ENCODE measurements at places on chromosomes 12 and 14.

DNA sequence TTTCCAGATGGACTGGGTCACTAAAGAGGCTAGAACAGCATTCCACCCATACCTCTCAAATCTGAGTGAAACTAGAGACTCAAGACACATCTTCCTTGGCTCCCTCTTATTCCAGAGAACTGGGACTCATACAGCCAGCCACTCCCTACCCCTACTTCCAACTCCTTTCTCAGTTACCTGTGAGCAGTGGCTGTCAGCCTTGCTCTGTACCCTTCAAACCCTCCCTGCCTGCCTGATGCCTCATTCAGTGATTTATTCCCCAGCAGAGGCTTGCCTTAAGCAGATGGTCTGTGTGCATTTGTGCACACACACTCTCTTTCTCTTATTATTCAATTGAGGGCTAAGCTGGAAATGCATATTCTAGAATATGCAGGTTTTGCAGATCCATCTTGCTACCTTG is 14.6 kb downstream of the GPR84 start:
- no peak for DNase-seq

GRCh38 chr12:2696136-2696535 is 98.6 kb upstream of the FKBP4 start:
- DNase-seq = no peak

DNA sequence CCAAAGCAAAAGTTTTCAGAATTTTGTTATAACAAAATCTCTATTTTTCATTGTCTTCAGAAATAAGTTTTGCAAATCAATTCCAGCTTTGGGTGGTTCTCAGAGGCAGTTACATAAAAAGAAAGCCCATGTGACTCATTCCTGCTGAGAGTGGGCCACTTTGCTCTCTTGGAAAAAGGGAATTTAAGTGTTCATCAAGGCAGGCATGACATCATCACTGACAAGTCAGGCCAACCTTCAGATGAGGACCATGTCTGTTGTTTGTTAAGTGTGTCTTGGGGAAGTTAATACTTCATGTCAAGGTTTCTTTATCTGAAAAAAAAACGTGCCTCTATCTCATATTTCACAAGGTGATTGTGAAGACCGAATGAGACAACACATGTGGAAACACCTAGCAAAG is 519.8 kb upstream of the TMPO start:
- DNase-seq = no peak

DNA sequence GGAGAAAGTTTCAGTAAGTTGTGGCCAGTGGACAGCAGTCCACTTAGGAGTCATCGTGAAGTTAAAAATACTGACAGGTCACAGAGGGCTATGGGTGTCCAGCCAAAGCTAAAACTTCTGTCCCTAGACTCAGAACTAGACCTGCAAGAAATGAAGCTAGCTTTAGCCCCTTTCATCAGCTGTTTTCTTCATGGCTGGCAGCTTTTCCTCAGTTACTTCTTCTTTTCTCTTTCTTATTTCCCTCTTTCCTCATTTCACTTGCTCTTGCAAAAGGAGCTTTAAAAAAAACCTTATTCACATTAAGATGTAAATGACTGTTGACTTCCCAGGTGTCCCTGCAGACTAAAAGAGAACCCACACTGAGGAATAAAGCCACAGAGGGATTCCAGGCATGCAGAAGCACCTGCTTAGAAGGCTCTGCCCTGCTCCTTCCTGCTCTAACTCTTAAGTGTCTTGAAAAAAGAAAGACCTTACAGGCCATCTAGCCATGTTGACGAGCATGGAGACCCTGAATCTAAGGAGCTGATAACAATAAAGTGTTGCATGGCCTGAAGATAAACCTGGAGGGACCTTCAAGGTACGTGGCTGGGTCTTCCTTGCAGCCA is 69.7 kb upstream of the CCND2 start:
- DNase-seq = no peak

GRCh38 chr14:54329082-54329695 is 67.6 kb upstream of the CDKN3 start:
- peak; percentile 24 for DNase-seq
